ENCODE measurements at places on chromosomes 6 and 20. TPM values are rescaled to one million over a fixed set of nuclear protein-coding genes. Genes with fewer than 3 reads are reported as not detected.

DNA sequence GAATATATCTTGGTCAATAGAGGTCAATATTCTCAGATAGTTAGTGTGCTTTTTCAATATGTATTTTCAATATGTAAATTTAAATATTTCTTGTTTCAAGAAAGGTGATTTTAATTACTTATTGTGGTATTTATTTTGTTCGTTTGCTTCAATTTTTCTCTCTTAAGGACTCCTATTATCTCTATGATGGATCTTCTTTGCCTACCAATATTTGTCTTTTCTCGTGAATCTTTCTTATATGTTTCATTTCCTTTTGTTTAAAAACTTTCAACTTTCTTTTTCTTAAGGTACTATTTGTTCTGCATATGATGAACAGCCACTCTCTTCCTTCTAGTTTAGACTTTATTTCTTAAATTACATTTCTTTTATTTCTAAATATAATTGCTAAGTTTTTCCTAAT lies 46.1 kb upstream of the PSMF1 start:
- no peak overlapping the region for H3K4me3 ChIP-seq
- no peak overlapping the region for H3K27ac ChIP-seq
- H3K27me3 ChIP-seq: no peaks in the 10 kb centered on the region
- DNase-seq: no peak
- H3K36me3 ChIP-seq: peaks cover 4% of the 10 kb centered on the region

DNA sequence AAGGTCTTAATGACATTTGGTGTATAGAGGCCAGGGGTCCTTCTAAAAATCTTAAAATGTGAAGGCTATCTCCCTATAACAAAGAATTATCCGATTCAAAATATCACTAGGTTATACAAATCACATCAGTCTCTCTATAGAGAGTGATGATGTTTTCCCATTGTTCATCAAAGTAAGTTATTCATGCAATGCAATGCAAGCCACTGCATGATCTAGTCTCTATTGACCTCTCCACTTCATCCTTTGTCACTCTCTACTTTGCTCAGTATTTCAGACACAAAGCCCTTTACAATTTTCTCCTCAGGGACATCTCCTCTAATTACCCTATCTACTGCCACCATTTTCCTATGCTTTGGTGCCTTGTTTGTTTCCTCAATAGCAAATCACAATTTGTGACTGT lies 628.0 kb downstream of the HTR1B start:
- peaks cover 7% of the 10 kb centered on the region for H3K27me3 ChIP-seq
- no peak overlapping the region for H3K27ac ChIP-seq
- no peak overlapping the region for H3K4me3 ChIP-seq
- no peaks in the 10 kb centered on the region for H3K36me3 ChIP-seq
- no peaks in the 10 kb centered on the region for H3K4me1 ChIP-seq

DNA sequence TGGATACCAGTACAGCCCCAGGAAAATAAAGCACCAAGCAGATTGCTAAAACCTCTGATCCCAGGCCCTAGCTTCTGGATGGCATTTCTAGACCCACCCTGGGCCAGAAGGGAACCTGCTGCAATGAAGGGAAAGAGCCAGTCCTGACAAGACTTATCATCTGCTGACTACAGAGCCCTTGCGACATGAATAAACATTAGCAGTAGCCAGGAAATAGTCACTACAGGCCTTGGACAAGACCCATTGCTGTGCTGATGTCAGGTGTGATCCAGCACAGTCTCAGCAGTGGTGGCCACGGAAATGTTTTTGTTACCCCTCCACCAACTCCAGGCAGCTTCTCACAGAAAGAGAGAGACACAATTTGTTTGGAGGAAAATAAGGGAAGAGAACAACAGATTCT lies 399.3 kb downstream of the HAO1 start:
- no peak overlapping the region for H3K4me3 ChIP-seq
- DNase-seq: no peak
- no peak overlapping the region for H3K27ac ChIP-seq
- H3K36me3 ChIP-seq: no peaks in the 10 kb centered on the region

- peaks cover 6% of the 10 kb centered on the region for H3K36me3 ChIP-seq
- H3K27ac ChIP-seq: peak overlapping the region; percentile 2
- H3K27me3 ChIP-seq: no peaks in the 10 kb centered on the region
- H3K4me3 ChIP-seq: no peak overlapping the region
- peak; percentile 67 for DNase-seq
Measured at GRCh38 chr20:63703976-63704748, 3.6 kb downstream of the ARFRP1 start.

DNA sequence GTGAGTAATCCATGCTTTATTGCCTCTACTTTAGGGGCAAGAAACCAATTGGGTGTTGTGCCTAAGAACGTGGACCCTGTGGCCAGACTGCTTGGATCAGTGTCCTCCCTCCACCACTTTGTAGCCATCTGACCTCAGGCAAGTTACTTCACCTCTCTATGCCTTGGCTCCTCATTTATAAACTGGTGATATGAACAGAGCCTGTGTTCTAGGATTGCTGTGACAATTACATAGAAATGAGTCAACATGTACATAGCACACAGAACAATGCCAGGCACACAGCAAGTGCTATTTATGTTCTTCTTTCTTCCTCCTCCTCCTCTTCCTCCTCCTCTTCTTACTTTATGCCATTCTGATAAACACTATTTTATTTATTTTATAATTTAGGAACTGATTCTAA lies 339.4 kb downstream of the CD83 start:
- no peak overlapping the region for H3K4me3 ChIP-seq
- no peaks in the 10 kb centered on the region for H3K27me3 ChIP-seq
- peaks cover 24% of the 10 kb centered on the region for H3K4me1 ChIP-seq
- no peak for DNase-seq

- H3K4me3 ChIP-seq: no peak overlapping the region
- H3K27ac ChIP-seq: no peak overlapping the region
- H3K27me3 ChIP-seq: peaks cover 31% of the 10 kb centered on the region
- no peak for DNase-seq
Measured at GRCh38 chr6:122347280-122347679, 52.2 kb upstream of the HSF2 start.

DNA sequence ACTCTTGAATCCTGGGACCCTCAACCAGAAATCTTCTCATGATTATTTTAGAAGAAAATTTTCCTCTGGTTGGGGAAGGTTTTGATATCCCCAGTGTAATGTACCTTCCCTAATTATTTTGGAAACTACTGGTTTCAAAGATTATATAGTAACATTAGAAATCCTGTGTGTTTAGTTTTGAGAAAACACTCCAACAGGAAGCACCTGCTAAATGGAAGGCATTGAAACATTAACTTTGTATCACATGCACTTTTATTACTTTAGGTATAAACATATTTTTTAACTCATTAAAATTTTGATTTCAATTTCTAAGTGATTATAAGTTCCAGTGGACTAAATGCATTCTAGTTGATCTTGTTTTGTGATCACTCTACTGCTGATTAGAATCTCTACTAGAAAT lies 109.3 kb downstream of the SESN1 start:
- no peak overlapping the region for H3K27ac ChIP-seq
- no peaks in the 10 kb centered on the region for H3K4me1 ChIP-seq
- DNase-seq: no peak
- no peaks in the 10 kb centered on the region for H3K27me3 ChIP-seq

GRCh38 chr6:150325066-150325772 lies 43.6 kb upstream of the IYD start:
- DNase-seq: no peak
- no peak overlapping the region for H3K4me3 ChIP-seq
- peaks cover 1% of the 10 kb centered on the region for H3K36me3 ChIP-seq
- peaks cover 9% of the 10 kb centered on the region for H3K4me1 ChIP-seq

GRCh38 chr20:11544029-11544678 lies 373.5 kb upstream of the BTBD3 start:
- H3K4me1 ChIP-seq: no peaks in the 10 kb centered on the region
- H3K27ac ChIP-seq: no peak overlapping the region
- no peak overlapping the region for H3K4me3 ChIP-seq
- H3K36me3 ChIP-seq: no peaks in the 10 kb centered on the region
- H3K27me3 ChIP-seq: no peaks in the 10 kb centered on the region

GRCh38 chr6:145829950-145830349 lies 15.4 kb upstream of the FBXO30 start:
- no peak overlapping the region for H3K4me3 ChIP-seq
- no peaks in the 10 kb centered on the region for H3K27me3 ChIP-seq
- peak overlapping the region; percentile 64 for H3K27ac ChIP-seq
- no peaks in the 10 kb centered on the region for H3K36me3 ChIP-seq

DNA sequence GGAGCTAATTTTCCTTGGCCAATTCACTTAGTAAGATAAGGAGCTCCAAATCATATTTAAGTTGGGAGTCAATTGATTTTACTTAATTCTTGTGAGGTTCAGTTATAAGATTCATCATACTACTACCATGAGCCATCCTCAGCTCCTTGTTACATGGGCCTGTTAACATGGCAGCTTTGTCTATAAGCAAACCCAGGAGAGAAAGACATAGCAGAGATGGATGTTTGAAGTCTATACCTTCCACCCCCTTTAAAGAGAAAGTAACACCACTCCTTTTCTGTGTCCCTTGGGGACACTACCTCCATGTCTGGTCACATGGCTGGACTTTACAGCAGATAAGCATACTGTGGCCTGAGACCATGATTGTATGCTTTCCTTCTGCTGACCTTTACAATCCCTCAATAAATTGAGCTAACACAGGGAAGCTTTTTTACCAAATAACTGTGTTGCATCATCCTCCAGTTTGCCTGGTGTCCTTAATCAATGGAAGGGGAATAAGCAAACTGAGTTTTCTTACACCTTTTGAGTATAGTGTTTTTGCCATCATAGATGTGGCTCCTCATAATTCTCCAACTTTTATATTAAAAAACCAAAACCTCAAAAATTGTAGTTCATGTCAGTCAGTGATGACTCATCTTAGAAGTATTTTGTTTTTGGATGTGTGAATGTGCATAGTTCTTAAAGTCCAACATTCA lies 9.8 kb upstream of the ZNFX1 start:
- H3K27me3 ChIP-seq: no peaks in the 10 kb centered on the region
- peak overlapping the region; percentile 81 for H3K27ac ChIP-seq
- peak overlapping the region; percentile 13 for H3K4me3 ChIP-seq
- peaks cover 71% of the 10 kb centered on the region for H3K4me1 ChIP-seq

- no peak overlapping the region for H3K4me3 ChIP-seq
- H3K27me3 ChIP-seq: peaks cover 5% of the 10 kb centered on the region
- no peaks in the 10 kb centered on the region for H3K4me1 ChIP-seq
- no peak for DNase-seq
- H3K36me3 ChIP-seq: no peaks in the 10 kb centered on the region
- no peak overlapping the region for H3K27ac ChIP-seq
Measured at GRCh38 chr20:59648466-59649070, 44.2 kb downstream of the PHACTR3 start.

DNA sequence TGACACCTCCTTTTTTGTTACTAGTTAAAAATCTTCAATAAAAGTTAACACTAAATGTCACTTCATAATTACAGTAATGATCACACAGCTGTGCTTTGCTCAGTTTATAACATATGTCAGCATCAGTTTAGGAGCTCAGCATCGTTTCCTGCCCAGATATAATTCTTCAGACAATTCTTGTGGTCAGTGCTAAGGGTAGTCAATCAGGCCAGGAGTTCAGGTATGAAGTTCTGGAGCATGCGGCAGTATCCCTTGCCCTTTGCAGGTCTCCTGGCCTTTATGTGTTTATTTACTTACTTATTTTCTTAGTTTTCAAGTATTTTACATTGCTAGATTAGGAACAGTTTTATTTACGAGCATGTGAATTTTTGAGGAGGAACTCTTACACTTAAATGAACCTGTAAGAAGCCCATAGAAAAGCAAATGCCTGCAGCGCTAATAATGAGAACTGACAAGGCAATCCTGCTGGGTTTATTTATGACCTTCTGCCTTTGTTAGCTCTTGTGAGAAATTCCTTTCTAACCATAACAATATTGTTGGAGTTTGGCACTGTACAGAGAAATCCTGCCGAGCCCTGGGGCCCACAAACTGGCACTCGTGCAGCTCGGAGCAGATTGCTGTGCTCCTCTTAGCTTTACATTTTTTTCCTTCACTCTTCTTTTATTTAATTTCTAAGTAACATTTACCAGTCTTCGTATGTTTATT lies 252.8 kb downstream of the TMEM242 start:
- H3K4me1 ChIP-seq: peaks cover 59% of the 10 kb centered on the region
- no peaks in the 10 kb centered on the region for H3K27me3 ChIP-seq
- no peak overlapping the region for H3K4me3 ChIP-seq
- DNase-seq: no peak
- H3K27ac ChIP-seq: peak overlapping the region; percentile 0
- H3K36me3 ChIP-seq: no peaks in the 10 kb centered on the region

- no peak overlapping the region for H3K27ac ChIP-seq
- H3K27me3 ChIP-seq: peaks cover 6% of the 10 kb centered on the region
- H3K4me3 ChIP-seq: no peak overlapping the region
Measured at GRCh38 chr6:166056637-166057036, 111.0 kb downstream of the TBXT start.

DNA sequence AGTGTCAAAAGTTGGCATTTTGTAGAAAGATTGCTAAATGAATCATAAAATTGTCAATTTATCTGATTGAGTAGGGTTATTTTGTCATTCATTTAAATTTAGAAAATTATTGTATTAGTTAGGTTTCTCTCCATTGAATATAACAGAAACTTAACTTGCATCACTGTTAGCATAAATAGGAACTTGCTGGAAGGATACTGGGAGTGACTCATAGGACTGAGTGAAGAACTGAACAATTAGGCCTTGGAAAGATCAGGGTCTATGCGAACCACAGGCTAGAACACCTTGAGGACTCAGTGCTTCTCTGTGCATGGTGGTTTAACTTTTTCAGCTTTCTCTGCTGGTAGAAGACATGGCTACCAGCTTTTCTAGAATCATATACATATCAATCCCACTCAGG lies 67.7 kb upstream of the IFNGR1 start:
- H3K36me3 ChIP-seq: peaks cover 3% of the 10 kb centered on the region
- no peak overlapping the region for H3K27ac ChIP-seq
- H3K4me3 ChIP-seq: no peak overlapping the region
- H3K27me3 ChIP-seq: peaks cover 22% of the 10 kb centered on the region
- peaks cover 7% of the 10 kb centered on the region for H3K4me1 ChIP-seq

DNA sequence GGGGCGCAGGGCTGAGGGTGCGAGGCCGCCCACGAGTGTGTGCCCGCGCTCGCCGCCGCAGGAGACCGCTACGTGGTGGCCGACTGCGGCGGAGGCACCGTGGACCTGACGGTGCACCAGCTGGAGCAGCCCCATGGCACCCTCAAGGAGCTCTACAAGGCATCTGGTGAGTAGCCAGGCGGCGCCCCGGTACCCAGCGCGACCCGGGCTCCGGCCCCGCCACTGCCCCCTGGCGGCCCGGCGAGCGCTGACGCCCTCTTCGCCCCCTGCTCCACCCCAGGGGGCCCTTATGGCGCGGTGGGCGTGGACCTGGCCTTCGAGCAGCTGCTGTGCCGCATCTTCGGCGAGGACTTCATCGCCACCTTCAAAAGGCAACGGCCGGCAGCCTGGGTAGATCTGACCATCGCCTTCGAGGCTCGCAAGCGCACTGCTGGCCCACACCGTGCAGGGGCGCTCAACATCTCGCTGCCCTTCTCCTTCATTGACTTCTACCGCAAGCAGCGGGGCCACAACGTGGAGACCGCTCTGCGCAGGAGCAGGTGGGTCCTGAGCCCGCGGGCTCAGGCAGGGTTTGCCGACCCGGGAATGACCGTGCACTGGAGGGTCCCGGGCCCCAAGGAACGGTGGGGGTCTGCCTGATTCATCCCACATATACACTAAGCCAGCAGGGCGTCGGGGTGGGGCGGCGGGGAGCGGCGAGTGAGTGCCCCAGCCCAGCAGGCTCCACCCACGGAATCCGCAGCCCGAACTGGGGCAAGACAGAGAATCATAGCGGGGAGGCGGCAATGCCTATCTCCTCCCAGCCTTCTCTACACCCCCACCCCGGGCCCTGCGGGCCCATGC lies 17.4 kb downstream of the HSPA12B start:
- peaks cover 7% of the 10 kb centered on the region for H3K27me3 ChIP-seq
- no peak for DNase-seq
- no peaks in the 10 kb centered on the region for H3K36me3 ChIP-seq
- no peak overlapping the region for H3K27ac ChIP-seq
- peak overlapping the region; percentile 56 for H3K4me3 ChIP-seq

The SASH1 gene
- 54.2 TPM for total RNA-seq

The UNC93A gene
- total RNA-seq: not detected

The CLDN20 gene
- not detected for total RNA-seq

The RCAN2 gene
- 3.7 TPM for total RNA-seq

The BFSP1 gene
- total RNA-seq: 11.7 TPM
